ENCODE measurements at places on chromosomes 1 and 21.

DNA sequence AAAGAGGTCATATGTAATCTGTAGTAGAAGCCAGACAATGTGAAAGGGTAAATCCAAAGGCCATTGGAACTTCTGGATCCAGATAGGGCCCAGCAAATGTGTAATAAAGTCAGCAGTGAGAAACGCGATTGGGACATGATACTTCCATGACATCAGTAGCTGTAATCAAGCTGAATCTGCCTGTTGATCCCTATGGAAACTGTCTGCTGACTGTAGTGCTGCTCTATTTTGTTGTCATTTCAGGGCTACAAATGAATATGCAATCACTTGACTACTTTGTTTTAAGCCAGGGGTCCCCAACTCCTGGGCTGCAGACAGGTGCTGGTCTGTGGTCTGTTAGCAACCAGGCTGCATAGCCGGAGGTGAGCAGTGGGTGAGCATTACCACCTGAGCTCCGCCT is 46.0 kb upstream of the RHOU start:
- no peak for DNase-seq

DNA sequence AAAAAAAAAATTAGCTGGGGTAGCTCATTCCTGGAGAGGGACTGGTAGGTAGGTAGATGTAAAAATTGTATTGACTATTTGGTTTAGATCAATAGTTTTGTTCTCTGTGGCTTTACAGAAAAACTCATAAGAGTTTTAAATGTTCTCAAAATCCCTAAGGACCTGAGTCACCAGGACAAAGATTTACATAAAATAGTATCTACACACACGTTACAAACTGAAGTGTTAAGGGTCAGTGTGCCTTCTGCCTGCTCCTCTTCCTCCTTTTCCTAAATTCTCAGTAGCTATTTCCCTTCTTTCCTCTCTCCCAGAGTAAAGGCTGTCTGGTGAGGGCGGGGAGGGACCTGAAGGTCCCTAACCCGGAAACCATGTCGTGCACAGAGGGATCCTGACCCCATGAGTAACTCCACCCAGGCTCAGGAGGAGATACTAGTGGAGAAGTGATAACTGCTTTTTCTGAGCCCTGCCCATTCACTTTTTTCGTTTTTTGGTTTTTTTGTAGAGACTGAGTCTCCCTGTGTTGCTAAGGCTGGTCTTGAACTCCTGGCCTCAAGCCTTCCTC is 8.1 kb downstream of the PLEKHM2 start:
- no peak for DNase-seq

GRCh38 chr1:184634296-184634695 is 120.4 kb downstream of the EDEM3 start:
- DNase-seq, result no peak

DNA sequence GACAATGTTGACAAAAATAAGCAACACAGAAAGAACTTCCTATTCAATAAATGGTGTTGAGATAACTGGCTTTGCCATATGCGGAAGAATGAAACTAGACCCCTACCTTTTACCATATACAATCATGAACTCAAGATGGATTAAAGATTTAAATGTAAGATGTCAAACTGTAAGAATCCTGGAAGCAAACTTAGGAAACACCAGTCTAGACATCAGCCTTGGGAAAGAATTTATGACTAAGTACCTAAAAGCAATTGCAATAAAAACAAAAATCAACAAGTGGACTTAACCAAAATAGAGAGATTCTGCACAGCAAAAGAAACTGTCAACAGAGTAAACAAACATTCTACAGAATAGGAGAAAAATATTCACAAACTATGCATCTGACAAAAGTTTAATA is 16.1 kb upstream of the CLDN8 start:
- DNase-seq, result no peak

GRCh38 chr1:241163363-241163762 is 193.6 kb downstream of the RGS7 start:
- DNase-seq, result no peak

- DNase-seq, result peak; percentile 20
These were observed 22.8 kb upstream of the BATF3 start for GRCh38 chr1:212722270-212722957.

- peak; percentile 13 for DNase-seq
These were observed 25.4 kb upstream of the SMIM12 start for GRCh38 chr1:34884961-34885360.

GRCh38 chr1:30982937-30983336 is 74.4 kb upstream of the SDC3 start:
- no peak for DNase-seq

- no peak for DNase-seq
These were observed 6.4 kb downstream of the CHODL start for GRCh38 chr21:18251065-18251464.

Data from NCI-H748 treated with DMSO at 0.1 percent for 48 hours (cell line).